ENCODE measurements at places on chromosomes 4 and X. TPM values are rescaled to one million over a fixed set of nuclear protein-coding genes. Genes with fewer than 3 reads are reported as not detected.

The GRIA2 gene
- 0.17 TPM for total RNA-seq

The NXF2 gene
- not detected for total RNA-seq

The TDO2 gene
- total RNA-seq: 14.4 TPM

The PFKFB1 gene
- total RNA-seq: not detected

The POU4F2 gene
- total RNA-seq: not detected

The ASB11 gene
- not detected for total RNA-seq

The CYP2U1 gene
- total RNA-seq: 24.3 TPM

The JCHAIN gene
- total RNA-seq: 14.1 TPM

The HSD17B13 gene
- under 0.01 TPM for total RNA-seq

The DCAF12L2 gene
- total RNA-seq: not detected

The CRLF2 gene
- total RNA-seq: not detected

The SERTM2 gene
- total RNA-seq: under 0.01 TPM

The AKAP17A gene
- 17.8 TPM for total RNA-seq

The SPARCL1 gene
- total RNA-seq: 2.3 TPM

The TLR6 gene
- total RNA-seq: 2.3 TPM

The ABCG2 gene
- 1.3 TPM for total RNA-seq

The NXF2B gene
- total RNA-seq: not detected

The COX7B2 gene
- total RNA-seq: not detected

The SMIM10 gene
- 10.0 TPM for total RNA-seq

The MUC7 gene
- not detected for total RNA-seq

The CD38 gene
- total RNA-seq: under 0.01 TPM

The PRAF2 gene
- 6.4 TPM for total RNA-seq

The MAGEA11 gene
- not detected for total RNA-seq

The CC2D2A gene
- 26.5 TPM for total RNA-seq

The VCX gene
- not detected for total RNA-seq

The TMEM47 gene
- 128 TPM for total RNA-seq

The COX18 gene
- total RNA-seq: 27.9 TPM

The PNPLA4 gene
- 12.8 TPM for total RNA-seq

The SYNPO2 gene
- 40.1 TPM for total RNA-seq

The CXorf49 gene
- not detected for total RNA-seq

The NEIL3 gene
- total RNA-seq: 4.5 TPM

The EGF gene
- total RNA-seq: 0.83 TPM

The GLOD5 gene
- total RNA-seq: not detected

The SLC39A8 gene
- total RNA-seq: 4.5 TPM

The GAGE12F gene
- not detected for total RNA-seq

The RASL11B gene
- total RNA-seq: 0.26 TPM

The SMR3B gene
- not detected for total RNA-seq
